ENCODE measurements at places on chromosomes 6 and 20.

DNA sequence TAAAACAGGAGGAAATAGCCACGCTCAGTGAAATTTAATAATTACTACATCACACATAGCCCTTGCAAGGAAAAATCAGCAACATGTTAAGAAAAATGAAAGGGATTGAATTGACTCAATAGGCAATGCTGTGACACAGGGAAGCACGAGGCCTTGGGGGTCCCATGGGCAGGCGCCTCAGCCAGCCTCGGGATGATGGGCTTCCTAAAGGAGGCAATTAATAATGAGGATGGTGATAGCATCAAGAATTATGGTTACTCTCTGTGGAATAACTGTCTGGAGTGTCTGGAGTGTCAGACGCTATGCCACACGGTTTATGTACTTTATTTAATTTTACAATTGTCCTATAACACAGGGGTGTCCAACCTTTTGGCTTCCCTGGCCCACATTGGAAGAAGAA lies 130.2 kb downstream of the TBC1D7 start:
- no peak for DNase-seq

DNA sequence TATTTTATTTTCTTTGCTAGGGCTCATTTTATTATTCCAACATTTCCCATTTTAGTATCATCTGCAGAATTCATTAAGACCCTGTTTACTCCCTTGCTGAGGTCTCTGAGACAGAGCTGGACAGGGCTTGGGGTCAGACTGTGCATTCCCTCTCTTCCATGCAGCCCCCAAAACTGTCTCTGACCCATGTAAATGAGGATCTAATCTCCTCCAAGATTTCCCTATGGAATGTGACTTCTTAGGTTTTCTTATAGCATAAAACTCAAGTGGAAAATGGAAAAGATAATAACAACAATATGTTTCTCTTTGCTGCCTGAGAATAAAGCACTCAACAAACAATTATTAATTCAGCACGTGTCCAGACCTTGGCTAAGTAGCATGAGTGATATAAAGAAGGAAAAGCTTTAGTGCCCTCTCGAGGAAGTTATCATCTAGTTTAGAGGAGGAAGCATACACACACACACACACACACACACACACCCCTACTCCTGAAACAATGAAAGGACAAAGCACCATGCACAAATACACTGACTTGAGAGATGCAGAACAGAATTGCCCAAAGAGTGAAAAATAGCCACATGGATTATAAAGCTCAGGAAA lies 815.5 kb downstream of the BCKDHB start:
- DNase-seq: peak; percentile 4

DNA sequence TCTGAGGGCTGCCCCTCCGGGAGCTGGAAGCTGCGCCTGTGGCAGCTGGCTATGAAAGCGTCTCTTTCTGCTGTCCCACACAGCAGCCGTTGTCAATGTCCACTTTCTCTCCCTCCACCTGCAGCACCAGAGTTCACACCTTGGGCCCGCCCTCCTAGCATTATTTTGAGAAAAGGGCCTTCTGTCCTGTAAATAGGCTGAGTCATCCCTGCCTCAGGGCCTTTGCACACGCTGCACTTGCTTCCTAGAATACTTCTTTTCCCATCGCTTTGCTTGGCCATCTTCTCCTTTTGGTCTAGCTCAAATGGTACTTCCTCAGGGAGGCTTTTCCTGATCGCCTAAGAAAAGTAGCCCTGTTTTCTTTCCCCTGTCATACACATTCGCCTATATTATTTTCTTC lies 69.3 kb upstream of the ZNFX1 start:
- no peak for DNase-seq

- DNase-seq: no peak
Observed at GRCh38 chr6:15518878-15519277, 143.9 kb downstream of the DTNBP1 start.

DNA sequence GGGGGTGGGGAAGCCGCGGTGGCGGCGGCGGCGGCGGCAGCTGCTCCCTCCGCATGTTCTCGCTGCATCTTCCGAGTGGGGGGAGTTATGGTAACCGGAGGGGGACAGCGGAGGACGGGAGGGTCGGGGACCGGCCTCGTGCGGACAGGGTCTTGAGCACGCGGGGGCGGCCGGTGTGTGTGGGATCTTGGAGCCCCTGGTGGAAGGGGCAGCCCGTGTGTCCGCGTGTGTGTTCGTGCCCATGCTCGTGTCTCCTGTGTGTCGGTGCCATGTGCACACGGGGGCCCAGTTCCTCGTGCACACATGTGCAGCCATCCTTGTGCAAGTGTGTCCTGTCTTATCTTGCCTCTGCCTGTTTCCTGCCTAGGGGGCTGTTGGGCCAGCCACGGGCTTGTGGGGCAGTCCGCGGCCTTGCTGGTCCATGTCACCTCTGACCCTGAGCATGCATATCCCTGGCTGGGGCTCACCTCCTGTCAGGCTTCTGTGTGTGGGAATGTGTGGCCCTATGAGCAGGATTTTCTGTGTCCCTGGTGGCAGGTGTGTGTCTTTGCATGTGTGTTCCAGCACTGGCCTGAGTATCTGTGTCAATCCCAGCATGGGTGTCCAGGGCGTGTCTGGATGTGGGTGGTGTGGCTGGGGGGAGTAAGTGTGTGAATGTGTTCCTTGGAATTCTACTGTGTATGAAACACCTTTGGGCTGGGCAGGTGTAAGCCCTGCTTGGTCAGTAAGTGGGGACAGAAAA lies 8.5 kb downstream of the SYNGAP1 start:
- peak; percentile 58 for DNase-seq

DNA sequence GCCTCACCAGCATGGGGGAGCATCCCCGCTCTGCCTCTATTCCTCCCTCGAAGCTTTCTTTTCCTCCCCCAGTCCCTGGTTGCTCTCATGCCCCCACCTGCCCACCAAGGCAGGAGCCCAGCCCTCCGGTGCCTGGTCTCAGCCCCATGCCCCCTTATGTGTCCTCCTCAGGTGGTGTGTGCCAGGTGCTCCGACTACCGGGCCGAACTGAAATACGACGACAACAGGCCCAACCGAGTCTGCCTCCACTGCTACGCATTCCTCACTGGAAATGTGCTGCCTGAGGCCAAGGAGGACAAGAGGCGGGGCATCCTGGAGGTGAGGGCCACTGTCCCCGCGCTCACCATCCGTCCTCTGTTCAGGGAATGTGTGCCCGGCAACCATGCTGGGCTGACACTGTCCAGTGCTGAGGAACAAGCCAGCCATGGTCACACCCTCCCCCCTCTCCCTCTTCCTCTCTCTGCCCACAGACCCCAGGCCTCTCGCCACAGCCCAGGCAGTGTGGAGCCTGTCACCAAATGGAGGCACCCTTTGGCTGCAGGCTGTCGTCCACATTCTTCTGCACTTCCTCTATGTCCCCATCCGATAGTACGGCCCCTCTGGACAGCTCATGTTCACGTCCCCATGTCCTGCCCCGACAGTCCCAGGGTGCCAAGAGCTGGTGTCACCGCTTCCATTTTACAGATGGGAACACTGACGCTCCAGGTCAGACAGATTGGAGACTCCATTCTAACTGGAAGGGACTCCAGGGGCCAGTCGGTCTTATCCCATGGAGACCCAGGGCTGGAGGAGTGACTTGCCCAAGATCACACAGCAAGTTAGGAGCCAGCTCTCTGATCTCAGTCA lies 20.4 kb downstream of the FGD2 start:
- DNase-seq: no peak

DNA sequence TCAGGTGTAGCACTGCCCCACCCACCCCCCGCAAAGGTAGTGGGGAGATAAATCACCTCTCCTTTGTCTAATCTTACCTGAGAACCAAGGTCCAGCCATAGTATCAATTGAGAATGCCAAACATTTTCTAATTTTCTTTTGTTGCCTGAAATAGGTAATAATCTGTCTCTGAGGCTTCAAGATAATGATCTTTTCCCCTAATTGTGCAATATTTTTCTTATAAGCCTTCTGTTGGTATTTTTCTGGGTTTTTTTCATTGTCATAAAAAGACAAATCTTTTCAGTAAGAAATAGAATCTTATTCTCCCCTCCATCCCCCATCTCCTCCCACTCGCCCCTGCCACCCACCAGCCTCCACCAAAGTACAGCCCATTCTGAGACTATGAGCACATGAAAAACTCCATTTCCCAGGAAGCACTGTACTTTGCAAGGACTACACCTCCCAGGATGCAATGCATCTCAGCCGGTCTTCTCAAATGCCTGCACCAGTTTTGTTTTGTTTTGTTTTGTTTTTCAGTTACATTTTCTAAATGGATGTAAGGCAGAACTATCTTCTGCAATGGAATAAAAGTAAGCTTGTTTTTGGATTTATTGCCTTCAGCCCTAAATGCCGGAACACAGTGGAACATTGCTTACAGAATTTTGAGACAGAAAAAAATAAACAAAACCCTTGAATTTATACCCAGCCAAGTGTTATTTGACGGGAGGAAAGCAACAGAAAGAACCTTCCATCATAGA lies 268.0 kb downstream of the TFAP2A start:
- peak; percentile 16 for DNase-seq

GRCh38 chr6:43926634-43927531 lies 156.9 kb downstream of the VEGFA start:
- peak; percentile 97 for DNase-seq

- no peak for DNase-seq
Observed at GRCh38 chr20:4802527-4802926, 80.8 kb downstream of the PRND start.
